ENCODE measurements at places on chromosomes 7 and 10.

GRCh38 chr7:25855854-25856782, 295.9 kb upstream of the NFE2L3 start:
- no peak for DNase-seq

DNA sequence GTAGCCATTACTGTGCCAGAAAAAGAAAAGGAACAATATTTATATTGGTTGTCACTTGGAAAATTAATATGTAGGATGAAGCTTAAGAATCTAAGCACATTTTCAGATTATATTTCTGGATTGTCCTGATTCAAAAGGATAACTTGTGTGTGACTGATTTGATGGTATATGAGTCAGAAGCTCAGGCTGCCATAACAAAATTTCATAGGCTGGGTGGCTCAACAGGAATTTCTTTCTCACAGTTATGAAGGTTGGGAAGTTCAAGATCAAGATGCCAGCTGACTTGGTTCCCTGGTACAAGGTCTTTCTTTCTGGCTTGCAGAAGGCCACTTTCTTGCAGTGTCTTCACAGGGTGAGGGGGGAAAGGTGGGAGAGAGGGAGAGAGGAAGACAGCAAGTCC, 108.5 kb downstream of the ST7 start:
- DNase-seq = no peak

DNA sequence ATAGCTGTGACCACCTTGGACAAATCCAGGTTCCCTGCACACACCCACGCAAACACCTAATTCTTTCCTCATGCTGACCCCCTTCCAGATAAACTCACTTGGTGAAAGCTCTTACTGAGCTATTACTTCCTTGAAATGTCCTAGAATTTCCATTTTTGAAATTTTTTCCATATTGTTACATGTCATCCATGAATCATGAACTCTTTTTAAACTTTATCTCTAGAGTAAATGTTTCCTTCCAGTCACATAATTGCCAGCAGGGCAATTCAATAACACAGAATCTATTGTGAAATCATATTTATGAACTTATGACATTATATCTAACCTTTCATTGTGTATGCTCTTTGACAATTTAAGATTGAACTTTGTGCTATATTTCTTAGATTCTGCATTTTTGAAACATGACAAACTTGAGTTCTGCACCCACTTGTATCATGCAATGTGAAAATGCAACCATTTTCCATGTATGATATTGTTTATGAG, 26.8 kb upstream of the FGL2 start:
- DNase-seq = no peak

DNA sequence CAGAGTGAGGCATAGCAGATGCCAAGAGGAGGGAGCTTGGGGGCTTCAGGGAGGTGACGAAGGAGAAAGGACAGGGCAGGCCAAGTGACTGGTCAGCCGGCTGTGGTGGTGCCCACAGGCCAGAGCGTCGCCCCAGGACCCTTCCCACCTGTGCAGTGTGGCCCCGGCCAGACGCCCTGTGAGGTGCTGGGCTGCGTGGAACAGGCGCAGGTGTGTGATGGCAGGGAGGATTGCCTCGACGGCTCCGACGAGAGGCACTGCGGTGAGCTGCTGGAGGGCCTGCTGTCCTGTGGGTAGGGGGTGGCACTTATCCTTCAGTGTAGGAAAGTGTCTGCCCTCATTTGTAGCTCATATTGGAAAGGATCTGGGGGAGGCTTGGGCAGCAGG, 26.8 kb upstream of the ZNF467 start:
- no peak for DNase-seq
